Foreskin keratinocyte (primary cell): ENCODE measurements at places on chromosomes 6 and 20.
A peak's percentile ranks its signal among the peaks of the same experiment; 100 is the strongest.

- DNase-seq = no peak
Measured at GRCh38 chr20:19473216-19473921, 260.9 kb downstream of the SLC24A3 start.

GRCh38 chr20:15256676-15257568 is 919.5 kb upstream of the FLRT3 start:
- DNase-seq = peak; percentile 67

DNA sequence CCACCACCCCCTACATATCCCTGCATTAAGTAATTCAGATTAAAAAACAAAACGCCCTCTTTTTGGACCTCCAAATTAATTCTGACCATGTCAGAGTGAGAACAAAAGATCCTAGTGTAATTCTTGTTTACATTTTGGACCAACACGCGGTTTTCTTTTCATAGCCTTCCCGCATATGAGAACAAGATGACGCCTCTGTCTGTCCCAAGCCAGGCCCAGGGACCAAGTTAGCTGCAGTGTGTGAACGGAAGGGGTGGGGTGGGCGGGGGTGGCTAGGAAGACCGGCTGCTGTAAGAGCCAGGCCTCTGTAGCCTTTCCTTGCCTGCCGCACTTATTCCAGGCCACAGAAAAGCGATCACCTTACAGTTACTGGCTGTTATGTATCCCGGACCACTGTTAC is 68.0 kb downstream of the PLCG1 start:
- no peak for DNase-seq

DNA sequence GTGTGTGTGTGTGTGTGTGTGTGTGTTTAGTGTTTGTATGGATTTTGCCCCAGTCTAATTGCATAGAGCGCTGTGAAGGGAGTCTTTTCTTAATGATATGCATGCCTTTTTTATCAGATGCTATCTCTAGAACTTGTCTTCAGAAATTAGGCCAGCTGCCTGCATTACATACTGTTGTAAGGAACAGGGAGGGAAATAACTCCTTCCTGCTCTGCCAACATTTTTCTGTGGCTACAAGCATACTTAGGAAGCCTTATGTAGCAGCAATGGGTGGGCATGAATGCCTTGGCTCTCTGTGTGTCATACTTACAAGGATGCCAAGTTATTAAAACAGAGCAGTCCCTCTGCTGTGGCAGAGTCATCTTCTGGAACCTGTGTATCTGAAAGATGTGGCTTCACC is 8.0 kb upstream of the COL21A1 start:
- DNase-seq = no peak

GRCh38 chr6:36688063-36688738 is 9.4 kb upstream of the RAB44 start:
- peak; percentile 71 for DNase-seq

DNA sequence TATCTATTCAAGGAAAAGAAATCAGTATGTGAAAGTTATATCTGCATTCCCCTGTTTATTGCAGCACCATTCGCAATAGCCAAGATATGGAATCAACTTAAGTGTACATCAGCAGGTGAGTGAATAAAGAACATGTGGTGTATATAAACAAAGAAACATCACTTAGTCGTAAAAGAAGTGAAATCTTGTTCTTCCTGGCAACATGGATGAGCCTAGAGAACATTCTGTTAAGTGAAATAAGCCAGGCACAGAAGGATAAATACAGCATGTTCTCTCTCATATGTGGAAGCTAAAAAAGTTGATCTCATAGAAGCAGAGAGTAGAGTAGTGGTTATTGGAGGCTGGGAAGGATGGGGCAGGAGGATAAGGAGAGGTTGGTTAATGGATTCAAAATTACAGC is 287.9 kb upstream of the FERMT1 start:
- DNase-seq = no peak

DNA sequence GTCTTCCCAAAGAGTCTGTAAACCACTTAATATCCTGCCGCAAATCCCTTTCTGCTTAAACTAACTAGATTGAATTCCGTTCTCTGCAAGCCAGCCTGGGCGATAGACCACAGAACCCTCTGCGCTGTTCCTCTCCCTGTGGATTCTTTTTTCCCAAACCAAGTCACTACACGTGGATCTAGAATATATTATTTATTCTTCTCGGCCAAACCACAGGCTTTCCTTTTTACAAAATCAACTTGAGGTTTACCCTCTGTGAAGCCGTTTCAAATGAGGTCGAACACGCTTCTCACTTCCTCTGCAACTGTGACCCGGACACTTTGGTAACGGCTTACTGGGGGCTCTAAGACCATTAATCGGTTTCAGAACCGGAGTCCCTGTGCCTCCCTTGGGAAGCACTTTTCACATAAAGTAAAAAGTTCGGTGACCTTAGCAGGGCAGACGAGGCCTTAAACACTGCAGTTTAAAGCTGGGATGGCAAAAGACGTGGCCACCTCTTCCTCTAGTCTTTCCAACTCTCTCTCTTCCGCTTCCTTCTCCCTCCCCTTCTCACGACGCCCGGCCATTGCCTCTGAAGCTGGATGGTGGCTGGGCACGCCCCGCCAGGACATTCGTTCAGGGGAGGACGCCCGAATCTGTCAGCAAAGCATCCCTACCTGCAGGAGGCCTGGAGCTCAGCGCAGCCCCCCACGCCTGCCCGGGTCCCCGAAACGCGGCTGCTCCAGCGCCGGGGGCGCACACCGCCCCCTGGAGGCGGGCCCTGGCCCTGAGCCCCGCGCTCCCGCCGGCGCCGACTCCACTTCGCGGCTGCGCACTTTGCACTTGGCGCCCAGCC is 55.0 kb upstream of the FOXC1 start:
- no peak for DNase-seq

DNA sequence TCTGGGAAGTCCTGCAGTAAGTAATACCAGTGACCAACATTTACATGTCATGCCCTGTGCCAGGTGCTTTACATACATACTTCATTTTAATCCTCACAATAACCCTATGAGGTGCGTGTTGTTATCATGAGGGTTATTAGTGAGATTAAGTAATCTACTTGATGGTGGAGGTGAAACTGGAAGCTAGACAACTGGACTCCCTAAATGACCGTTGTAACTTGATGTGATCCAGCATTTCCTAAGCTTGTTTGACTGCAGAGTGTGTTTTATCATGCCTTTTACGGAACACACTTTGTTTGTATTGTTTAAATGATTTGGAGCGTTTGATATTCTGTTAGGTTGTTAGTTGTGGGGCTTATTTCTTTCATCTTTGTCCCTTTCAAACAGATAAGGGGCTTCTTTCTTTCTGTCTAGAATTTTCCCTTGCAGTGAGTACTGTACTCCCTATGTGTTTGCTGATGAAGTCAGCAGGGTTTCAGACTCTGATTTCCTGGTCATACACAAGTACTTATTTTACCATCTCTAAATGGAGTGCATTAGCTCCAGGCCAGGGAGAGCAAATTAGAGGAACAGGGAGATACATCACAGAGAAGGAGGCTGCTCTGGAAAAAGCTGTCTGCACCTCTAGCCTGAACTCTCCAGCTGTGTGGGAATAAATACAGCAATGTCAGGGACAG is 29.7 kb downstream of the CHMP4B start:
- DNase-seq = no peak

- no peak for DNase-seq
Measured at GRCh38 chr6:33578588-33579011, 1.5 kb downstream of the BAK1 start.

DNA sequence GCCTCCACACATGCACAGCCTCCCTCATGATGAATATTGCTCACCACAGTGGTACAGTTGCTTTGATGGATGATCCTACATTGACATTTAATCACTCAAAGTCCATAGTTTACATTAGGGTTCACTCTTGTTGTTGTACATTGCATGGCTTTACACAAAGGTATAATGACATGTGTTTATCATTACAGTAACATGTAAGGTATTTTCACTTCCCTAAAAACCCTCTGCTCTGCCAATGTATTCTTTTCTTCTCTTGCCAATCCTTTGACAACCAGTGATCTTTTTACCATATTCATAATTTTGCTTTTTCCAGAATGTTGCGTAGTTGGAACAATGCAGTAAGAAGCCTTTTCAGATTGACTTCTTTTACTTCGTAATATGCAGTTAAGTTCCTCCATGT is 166.6 kb upstream of the KHDRBS2 start:
- no peak for DNase-seq

DNA sequence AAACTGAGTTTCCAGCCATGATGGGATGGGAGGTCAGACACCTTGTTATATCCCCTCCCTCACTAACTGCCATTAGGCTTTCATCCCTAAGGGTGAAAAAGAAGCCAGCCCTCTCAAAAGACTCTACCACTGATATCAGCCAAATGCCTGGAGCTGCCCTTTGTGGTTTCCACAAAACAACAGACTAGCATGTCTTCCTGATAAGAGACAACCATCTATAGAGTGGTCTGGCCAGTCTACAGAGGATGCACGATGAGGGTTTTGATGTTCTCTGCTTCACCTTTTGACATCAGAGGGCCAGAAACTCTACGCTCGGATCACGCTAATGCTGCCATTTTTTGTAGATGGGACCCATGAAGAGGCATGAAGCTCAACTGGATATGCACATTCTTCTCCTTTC is 61.7 kb upstream of the ARHGAP18 start:
- DNase-seq = no peak

- no peak for DNase-seq
Measured at GRCh38 chr20:1565461-1565860, 8.0 kb upstream of the SIRPD start.

- DNase-seq = peak; percentile 63
Measured at GRCh38 chr6:12545619-12546409, 170.8 kb upstream of the PHACTR1 start.

DNA sequence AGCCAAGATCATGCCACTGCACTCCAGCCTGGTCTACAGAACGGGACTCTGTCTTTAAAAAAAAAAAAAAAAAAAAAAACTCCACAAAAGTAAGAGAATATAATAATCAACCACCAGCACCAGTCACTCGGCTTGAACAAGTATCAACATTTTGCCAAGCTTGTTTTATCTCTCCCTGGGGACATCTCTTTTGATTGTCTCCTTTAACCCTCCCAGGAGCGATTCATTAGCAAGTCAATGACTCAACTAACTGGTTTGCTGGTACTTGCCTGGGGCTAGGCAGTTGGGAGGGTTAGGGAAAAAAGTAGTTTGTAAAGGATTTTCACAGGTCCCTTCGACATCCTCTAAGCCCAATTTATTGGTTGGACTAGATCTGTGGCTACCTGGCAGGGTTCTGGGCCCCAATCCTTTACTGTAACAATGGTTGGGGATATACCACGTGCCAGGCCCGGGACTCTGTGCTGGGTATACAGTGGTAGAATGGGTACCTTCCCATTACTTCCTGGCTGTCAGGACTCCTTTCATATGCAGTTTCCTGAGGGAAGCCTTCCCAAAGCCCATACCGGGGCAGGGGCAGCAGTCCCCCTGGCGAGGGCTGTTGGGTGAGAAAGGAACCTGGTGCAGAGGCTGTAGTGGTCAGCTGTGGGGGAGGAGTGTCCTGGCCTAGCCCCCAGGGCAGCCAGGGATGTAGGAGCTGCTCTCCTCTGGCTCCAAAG is 12.2 kb downstream of the TGIF2 start:
- peak; percentile 97 for DNase-seq

- no peak for DNase-seq
Measured at GRCh38 chr6:63236398-63236817, 25.1 kb downstream of the FKBP1C start.

GRCh38 chr6:148274809-148275208 is 67.8 kb upstream of the SASH1 start:
- no peak for DNase-seq

GRCh38 chr6:125952764-125953501 is 3.6 kb upstream of the HINT3 start:
- no peak for DNase-seq

DNA sequence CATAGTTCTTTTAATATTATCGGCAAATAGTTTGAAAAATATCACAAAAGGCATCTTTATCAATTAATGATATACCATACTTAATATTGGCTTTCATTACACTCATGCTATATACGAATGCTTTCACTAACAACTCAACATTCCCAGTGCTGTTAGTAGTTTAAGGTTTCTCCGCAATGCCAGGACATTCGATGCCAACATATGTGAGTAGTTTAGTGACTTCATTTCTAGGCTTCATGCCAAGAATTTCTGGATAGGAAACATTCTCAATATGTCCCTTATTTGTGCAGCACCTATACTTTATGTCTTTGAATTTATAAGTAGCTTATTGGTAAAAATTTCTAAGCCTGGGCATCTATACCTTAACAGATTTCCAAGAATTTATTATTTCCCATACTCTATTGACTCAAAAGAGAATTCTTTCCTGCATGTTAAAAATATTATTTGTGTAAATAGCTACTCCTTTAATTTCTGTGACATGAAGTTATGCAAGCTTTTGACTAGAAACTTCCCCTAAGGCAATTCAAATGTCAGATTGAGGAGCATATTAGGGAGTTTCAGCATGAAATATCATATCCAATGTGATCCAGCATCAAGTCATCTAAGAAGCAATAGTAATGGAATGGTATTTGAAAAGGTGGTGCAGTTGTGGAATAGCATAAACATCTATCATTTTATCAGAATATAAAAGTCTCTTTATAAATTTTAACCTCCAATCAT is 236.0 kb upstream of the STXBP5 start:
- DNase-seq = peak; percentile 76

- no peak for DNase-seq
Measured at GRCh38 chr20:20500312-20500711, 132.4 kb downstream of the INSM1 start.

GRCh38 chr20:22576273-22576672 is 8.1 kb downstream of the FOXA2 start:
- DNase-seq = no peak

GRCh38 chr6:39553029-39553428 is 172.2 kb downstream of the KIF6 start:
- no peak for DNase-seq

DNA sequence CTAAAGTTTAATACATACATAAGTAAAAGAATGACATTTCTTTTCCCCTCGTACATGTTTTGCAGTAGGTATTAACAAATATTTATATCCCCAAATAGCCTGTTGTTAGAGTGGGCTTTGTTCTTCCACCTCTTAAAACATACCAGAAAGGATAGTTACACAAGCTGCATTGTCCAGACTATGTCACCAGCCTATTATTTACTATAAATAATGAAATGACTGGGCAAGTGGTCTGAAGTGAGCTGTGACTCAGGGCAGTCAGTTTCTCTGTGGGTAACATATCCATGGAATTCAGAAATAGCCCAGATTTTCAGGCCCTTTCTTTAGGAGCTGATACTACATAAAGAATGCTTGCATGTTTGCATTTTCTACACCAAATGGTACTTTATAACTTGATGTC is 60.1 kb downstream of the FUT9 start:
- no peak for DNase-seq

GRCh38 chr6:52834481-52834880 is 6.1 kb downstream of the GSTA5 start:
- no peak for DNase-seq

- no peak for DNase-seq
Measured at GRCh38 chr6:121584586-121585369, 149.3 kb downstream of the GJA1 start.

DNA sequence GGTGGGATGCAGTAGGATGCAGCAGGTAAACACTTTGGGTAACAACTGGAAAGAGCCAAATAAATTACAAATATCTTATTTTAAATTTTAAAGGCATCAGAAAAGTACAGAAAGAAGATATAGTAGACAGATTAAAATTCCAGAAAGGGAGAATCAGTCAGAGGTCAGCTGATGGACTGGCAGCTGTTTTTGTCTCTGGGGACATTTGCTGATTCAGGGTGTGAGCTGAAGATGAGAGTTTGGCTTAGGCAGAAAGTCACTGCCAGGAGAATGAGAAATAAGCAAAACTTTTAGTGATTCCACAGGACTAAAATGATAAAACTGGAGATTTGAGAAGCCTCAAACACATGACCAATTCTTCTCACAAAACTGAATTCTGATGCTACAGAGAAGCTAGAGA is 39.5 kb downstream of the AHI1 start:
- DNase-seq = no peak
